Cardiac septum (tissue), 1 donor: ENCODE measurements at places on chromosomes 2 and 18.

- no peak for DNase-seq
These were observed 9.4 kb upstream of the ITGB6 start for GRCh38 chr2:160209516-160209856.

GRCh38 chr18:47601581-47602272 is 328.7 kb downstream of the SMAD2 start:
- no peak for DNase-seq

- DNase-seq, result no peak
These were observed 60.8 kb downstream of the KIAA2012 start for GRCh38 chr2:202133909-202134265.

DNA sequence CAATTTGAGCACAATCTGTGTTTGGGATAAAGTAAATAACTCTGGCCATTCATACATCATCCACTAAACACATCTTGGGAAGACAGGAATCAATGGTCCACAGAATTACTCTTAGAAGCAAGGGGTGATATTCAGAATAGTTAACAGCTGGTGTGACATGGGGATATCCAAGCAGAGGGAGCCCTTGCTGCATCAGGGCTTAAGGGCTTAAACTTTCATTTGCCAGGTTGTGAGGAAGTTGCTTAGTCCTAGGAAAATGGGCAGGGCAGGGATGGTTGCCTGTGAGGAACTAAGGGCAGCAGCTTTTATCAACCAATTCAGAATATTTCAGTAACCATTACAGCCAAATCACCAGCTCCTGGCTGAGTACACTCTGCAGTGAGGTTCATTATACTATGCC is 2.0 kb upstream of the ITGA6 start:
- DNase-seq, result no peak

- DNase-seq, result no peak
These were observed 87.0 kb upstream of the MSH6 start for GRCh38 chr2:47695800-47696477.

- no peak for DNase-seq
These were observed 24.7 kb downstream of the ARL4C start for GRCh38 chr2:234472155-234472554.

DNA sequence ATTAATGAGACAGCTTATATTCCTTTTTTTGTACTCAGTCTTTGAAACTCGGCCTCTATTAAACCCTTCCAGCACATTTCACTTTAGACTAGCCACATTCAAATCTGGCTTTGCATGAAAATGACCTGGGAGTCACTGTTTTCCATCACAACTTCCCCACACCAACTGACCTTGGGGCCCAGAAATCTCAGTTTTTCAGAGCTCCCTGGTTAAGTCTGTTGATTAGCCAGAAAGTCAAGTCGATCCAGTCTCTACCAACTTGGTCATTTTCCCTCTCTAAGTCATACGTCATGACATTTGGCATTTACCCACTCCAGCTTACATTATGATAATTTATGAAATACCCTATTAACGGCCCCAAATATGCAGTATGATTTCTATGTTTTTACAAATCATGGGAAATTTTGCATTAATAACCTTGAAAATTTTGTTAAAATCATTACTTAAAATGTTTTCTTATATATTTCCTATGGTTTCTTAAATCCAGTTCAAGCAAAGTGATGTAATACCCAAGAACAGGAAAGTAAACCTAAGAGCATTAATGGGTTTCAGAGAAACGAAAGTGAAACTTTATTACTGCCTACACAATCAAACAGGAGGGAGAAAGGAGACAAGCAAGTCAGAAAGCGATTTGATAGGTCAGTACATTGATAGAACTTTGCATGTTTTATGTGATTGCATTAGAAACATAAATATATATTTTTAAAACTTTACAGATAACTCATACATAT is 77.1 kb downstream of the SPATS2L start:
- DNase-seq, result no peak

- no peak for DNase-seq
These were observed 30.3 kb downstream of the SLC4A5 start for GRCh38 chr2:74312913-74313312.

GRCh38 chr2:54206596-54206995 is 49.4 kb downstream of the TSPYL6 start:
- DNase-seq, result no peak

DNA sequence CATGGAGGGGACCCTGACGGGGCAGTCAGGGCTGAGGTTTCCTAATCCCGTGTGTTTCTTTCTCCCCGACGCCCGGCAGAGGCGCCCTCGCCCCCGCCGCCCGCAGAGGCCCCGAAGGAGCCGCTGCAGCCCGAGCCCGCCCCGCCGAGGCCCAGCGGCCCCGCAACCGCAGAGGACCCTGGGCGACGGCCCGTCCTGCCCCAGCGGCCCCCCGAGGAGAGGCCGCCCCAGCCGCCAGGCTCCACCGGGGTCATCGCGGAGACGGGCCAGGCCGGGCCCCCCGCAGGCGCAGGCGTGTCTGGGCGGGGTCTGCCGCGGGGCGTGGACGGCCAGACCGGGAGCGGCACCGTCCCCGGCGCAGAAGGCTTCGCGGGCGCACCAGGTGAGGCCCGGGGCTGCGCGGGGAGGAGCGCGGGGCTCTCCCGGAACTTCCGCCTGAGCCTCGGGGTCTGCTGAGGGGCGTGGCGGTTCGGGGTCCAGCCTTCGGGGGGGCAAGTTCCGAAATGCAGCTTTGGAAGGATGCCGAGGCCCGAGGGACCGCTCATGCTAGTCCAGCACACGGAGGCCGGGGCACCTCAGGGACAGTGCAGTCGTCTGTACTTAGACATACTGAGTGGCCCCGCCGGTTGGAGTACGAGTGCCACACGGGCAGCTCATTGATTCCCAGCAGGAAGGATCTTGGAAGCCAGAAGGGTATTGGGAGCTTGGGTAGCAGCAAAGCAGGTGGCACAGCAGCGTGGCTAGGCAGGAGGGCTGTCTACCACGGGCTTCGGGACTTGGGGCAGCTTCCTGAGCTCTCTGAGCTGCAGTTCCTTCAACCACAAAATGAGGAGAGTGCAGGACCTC is 60.1 kb downstream of the EMILIN2 start:
- DNase-seq, result peak; percentile 75

DNA sequence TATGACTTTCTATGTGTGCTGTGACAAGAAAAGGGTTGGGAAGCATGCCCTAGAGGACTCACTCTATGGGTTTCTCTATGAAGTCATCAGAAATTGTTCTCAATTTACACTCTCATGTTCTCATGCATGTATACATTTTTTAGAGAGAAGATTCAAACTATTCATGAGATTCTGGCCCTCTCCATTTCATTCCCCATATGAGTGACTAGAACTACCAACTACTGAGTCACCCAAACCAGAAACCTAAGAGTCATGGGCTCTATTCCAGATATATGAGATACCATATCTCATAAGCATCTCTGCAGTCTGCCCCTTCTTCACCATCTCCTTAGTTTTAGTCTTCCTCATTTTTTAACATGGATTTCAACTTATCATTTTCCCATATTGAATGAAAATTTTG is 87.7 kb downstream of the EXOC6B start:
- DNase-seq, result no peak

- no peak for DNase-seq
These were observed 7.0 kb upstream of the NDUFV2 start for GRCh38 chr18:9095297-9096006.

- DNase-seq, result no peak
These were observed 360.6 kb downstream of the ZNF521 start for GRCh38 chr18:24991141-24992060.

DNA sequence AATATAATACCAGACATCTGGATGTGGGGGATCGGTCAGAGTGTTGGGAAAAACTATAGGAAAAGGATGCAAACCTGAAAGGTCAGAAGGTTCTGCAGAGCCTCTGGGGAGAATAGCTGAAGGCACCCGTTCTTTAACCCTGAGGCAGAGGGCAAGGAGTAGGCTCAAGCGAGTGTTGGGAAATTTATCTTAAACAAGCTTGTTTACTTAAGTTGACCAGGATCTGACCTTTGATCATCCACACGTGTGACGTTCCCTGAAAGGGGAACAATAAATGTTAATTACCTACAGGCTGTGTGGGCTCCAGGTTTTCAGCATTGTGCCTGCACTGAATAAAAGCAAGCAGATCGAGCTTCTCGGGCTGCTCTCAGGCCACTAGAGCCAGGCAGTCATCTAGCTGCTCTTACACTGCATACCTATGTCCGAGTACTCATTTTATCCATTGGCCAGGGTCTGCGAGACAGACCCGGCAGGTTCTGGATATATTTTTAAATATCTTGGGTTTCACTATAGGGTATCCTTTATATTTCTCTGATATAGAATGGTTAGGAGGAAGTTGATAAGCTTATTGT is 400.6 kb upstream of the CHST9 start:
- no peak for DNase-seq

GRCh38 chr18:57336343-57336742 is 16.0 kb upstream of the ST8SIA3 start:
- no peak for DNase-seq

GRCh38 chr2:230430957-230431910 is 15.2 kb downstream of the SP100 start:
- DNase-seq, result no peak

DNA sequence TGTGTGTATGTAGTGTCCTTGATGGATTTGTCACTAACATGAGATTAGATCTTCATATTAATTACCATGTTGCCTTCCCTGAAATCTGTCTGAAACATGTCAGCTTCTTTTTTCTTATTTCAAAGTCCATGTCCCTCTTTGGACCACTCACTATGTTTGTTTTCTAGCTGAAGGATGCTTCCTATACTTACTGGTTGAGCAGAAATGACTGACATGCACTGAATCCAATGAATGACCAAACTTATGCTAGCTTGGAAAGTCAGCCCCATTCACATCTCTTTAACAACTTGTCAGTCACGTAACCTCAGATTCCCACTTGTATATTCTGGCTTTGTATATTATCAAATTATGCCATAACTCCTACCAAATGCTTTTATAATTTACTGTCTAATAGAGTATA is 69.9 kb upstream of the STK39 start:
- no peak for DNase-seq

GRCh38 chr2:28835781-28836180 is 25.1 kb downstream of the SPDYA start:
- no peak for DNase-seq

DNA sequence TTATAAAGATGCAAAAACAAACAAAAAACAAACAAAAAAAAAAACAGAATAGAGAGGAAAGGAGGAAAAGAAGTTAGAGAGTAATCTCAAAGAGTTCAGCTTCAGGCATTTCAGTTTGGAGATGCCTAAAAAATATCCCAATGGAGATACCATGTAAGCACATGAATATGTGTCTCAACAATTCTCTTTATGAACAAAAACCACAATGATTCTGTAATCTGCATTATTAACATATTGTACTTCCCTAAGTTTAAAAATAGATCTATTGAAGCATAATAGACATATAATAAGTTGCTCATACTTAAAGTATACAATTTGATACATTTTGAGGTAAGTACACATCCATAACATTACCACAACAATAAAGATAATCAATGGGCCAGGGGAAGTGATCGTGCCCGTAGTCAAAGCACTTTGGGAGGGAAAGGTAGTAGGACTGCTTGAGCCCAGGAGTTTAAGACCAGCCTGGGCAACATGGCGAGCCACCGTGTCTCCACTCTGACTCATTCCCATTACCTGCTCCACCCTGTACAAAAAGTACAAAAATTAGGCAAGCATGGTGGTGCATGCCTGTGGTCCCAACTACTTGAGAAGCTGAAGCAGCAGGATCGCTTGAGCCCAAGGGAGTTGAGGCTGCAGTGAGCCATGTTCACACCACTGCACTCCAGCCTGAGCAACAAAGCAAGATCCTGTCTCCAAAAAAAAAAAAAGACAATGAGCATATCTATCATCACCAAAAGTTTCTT is 158.9 kb downstream of the ATAD2B start:
- DNase-seq, result no peak

GRCh38 chr2:129379411-129379810 is 600.1 kb upstream of the RAB6C start:
- DNase-seq, result no peak

GRCh38 chr2:62313449-62314227 is 117.7 kb downstream of the B3GNT2 start:
- DNase-seq, result no peak

- DNase-seq, result no peak
These were observed 142.9 kb downstream of the MBP start for GRCh38 chr18:76989647-76990190.

- DNase-seq, result no peak
These were observed 11.3 kb upstream of the OXER1 start for GRCh38 chr2:42775186-42775585.

- no peak for DNase-seq
These were observed 64.9 kb downstream of the FIGN start for GRCh38 chr2:163670929-163671328.

DNA sequence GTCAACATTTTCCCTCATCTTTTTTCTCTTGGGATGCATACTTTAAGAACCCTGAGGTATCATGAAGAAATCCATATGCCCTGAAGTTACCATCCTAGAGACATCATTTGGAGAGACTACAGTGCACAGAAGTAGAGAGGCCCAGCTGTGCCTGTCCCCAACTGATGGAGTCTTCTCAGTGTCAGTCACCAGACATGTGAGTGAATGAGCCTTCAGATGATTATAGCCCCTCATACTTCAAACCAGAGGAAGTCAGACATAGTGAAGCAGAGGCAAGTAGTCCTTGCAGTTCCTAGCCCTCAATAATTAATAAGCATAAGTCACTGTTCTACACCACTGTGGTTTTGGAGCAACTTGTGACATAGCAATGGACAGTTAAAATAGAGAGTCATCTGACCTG is 194.4 kb upstream of the ITGA4 start:
- no peak for DNase-seq

- no peak for DNase-seq
These were observed 781.3 kb upstream of the NRXN1 start for GRCh38 chr2:51813247-51813646.

DNA sequence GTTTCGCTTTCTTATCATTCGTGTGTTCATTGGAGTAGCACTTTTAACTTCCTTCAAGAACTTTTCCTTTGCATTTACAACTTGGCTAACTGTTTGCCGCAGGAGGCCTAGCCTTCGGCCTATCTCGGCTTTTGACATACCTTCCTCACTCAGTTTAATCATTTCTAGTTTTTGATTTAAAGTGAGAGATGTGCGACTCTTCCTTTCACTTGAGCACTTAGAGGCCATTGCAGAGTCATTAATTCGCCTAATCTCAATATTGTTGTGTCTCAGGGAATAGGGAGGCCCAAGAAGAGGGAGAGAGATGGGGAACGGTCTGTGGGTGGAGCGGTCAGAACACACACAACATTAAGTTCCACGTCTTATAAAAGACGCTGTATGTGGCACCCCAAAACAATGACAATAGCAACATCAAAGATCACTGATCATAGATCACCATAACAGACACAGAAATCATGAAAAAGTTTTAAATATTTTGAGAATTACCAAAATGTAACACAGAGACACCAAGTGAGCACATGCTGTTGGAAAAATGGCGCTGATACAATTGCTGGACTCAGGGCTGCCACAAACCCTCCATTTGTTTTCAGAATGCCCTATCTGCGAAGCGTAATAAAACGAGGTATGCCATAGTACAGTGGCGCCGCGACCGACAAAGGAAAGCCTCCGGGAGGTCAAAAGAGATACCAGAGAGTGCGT is 553 bp downstream of the TIGD1 start:
- DNase-seq, result no peak

- peak; percentile 43 for DNase-seq
These were observed 237.0 kb downstream of the HDAC4 start for GRCh38 chr2:239163688-239164334.

- no peak for DNase-seq
These were observed 65.4 kb downstream of the EIF2AK3 start for GRCh38 chr2:88561646-88562388.

GRCh38 chr2:214014551-214015220 is 396.2 kb upstream of the VWC2L start:
- no peak for DNase-seq
